Amygdala (tissue), 56 donors: ENCODE measurements at places on chromosomes 1 and 21.

GRCh38 chr1:154742606-154743005 lies 127.5 kb downstream of the KCNN3 start:
- no peak for DNase-seq

- no peak for DNase-seq
Observed at GRCh38 chr1:23594927-23595353, 35.6 kb upstream of the ID3 start.

DNA sequence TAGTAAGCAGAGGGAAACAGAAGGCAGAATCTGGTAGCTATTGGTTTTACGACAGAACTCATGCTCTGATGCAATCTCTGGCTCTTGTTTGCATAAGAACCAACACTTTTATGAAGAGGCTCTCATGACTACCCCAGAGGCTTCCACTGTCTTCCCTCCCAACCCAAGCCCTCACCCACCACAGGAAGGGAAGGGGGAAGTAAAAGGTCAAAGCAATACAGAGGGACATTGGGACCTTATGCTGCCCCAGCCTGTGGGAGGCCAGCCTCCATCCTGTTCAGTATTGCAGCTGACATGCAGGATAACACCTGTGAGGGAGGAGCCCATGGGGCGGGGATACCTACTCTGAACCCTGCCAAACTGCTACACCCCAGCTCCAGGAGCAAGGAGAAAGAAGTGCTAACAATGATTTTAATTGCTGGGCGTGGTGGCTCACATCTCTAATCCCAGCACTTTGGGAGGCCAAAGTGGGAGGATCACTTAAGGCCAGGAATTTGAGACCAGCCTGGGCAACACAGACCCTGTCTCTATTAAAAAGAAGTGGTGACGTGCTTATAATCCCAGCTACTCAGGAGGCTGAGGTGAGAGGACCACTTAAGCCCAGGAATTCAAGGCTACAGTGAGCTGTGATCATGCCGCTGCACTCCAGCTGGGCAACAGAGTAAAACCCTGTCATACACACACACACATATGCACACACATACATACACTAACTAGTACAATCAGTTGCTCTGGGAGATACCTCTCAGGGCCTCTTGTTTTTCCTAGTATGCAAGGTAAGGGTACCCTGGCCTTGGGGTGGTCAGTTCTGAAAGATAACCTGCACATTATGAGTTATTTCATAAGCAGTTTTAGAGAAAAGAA lies 9.5 kb downstream of the MR1 start:
- no peak for DNase-seq

DNA sequence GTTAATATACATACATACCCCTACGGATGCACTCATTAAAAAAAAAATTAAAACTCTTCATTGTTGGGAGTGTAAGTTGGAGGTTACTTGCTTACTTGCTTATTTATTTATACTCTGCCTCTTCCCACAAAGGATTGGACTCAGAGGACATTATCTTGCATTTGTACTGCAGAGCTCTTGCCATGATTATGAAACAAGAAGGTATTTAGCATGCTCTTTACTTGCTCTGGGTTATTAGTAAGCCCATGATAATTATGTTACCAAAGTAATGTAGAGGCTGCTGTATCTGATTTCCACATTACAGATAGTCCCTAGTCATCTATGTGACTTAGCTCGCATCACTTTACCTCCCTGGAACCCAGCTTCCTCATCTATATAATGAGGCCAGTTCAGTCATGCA lies 355.1 kb upstream of the PTBP2 start:
- no peak for DNase-seq

DNA sequence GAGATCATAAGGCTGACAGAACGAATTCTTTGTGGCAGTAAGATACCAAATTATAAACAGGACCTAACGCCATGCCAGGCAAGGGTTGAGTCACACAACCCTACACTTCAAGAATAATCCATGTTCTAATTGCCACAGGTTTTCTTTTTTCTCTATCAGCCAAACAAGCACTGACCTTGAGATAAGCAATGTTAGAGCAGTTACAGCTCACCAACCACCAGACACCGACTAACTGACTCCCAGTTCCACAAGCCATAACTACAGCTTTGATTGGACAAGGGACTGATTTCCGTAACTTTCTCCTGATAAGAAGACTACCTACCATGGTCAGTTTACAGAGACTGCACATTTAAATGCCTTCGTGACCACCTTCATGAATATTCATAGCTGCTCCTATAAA lies 149.6 kb downstream of the PTPRU start:
- DNase-seq = no peak

DNA sequence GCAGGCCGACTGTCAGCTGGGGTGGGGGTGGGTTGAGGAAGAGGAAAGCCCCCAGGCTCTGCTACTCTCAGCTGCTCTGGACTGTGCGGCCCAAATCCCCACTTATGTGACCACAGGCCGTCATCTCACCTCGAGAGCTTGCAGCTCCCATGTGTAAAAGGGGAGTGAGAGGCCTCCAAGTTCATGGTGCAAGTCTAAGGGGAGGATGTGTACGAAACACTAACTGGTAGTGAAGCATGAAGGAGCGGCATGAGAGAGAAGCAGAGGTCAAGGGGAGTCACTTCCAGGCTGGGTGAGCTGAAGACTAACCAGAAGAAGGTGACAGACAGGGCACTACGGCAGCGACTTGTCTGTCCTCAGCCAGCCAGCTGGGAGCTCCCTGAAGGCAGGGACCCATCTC lies 43.8 kb downstream of the GLIS1 start:
- DNase-seq = no peak

DNA sequence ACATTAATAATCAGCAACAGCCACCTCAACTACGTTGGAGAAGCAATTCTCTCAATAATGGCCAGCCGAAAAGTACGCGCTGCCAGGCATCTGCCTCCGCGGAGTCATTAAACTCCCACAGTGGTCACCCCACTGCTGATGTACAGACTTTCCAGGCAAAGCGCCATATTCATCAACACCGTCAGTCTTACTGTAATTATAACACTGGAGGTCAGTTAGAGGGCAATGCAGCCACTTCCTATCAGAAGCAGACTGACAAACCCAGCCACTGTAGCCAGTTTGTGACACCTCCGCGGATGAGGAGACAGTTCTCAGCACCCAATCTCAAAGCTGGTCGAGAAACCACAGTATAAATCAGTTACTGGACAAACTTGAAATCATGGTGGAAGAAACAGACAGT lies 93.9 kb downstream of the KIF1B start:
- DNase-seq = no peak

- DNase-seq = no peak
Observed at GRCh38 chr1:217331698-217332097, 299.2 kb downstream of the GPATCH2 start.

GRCh38 chr1:240527086-240527485 lies 84.9 kb downstream of the GREM2 start:
- no peak for DNase-seq

DNA sequence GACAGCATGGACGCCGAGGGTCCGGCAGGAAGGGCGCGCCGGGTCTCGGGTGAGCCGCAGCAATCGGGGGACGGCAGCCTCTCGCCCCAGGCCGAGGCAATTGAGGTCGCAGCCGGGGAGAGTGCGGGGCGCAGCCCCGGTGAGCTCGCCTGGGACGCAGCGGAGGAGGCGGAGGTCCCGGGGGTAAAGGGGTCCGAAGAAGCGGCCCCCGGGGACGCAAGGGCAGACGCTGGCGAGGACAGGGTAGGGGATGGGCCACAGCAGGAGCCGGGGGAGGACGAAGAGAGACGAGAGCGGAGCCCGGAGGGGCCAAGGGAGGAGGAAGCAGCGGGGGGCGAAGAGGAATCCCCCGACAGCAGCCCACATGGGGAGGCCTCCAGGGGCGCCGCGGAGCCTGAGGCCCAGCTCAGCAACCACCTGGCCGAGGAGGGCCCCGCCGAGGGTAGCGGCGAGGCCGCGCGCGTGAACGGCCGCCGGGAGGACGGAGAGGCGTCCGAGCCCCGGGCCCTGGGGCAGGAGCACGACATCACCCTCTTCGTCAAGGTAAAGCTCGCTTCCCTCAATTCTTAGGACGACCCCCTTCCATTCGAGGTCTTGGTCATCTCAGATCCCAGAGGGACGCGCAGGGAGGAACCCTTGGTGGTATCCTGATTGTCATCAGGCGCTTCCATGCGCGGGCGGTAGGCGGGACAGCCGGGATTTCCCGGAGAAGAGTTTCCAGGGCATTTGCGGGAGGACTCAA lies 1.6 kb downstream of the CLIC6 start:
- DNase-seq = no peak

GRCh38 chr1:9084906-9085305 lies 15.5 kb upstream of the SLC2A5 start:
- no peak for DNase-seq

DNA sequence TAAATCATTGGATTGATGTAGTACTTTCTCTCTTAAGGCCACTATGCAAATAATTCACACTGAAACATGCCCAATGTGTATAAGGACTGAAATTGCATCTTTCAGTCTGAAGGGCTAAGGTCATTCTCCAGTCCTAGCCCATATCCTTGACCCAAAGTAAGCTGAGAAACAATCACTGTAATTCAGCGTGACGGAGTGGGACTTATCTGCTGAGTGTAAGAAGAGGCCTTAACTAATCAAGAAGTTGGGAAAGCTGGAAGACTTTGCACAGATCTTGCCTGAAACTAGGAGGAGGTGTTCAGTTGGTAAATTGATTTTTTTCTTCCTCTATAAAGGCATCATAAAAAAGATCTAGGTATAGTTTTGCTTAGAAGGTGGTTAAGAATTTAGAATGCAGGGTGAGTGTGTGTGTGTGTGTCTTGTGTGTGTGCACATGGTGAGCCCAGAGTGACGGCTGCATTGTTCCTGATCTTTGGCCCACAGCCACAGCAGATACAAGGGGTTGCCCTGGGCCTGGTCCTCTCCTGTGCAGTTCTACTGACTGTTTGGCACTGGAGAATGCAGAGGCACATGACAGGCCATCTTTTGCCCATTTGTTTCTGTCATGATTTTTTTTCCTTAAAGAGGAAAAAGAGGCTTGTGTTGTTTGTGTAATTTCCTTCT lies 13.3 kb upstream of the PPP2R5A start:
- no peak for DNase-seq

DNA sequence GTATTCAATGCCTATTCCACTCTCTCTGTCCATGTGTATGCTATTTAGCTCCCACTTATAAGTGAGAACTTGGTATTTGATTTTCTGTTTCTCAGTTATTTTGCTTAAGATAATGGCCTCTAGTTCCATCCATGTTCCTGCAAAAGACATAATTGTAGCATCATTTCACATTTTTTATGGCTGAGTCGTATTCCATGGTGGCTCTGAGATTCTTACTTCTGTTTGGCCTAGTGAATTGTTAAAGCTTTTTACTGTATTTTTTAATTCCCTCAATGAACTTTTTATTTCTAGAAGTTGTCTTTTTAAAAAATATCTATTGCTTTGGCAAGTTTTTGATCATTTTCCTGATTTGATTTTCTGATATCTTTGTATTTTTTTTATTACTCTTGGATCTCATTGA lies 635.6 kb downstream of the PLA2G4A start:
- no peak for DNase-seq

GRCh38 chr1:32592943-32593342 lies 53.7 kb downstream of the ZBTB8A start:
- DNase-seq = no peak

- DNase-seq = no peak
Observed at GRCh38 chr1:77961392-77961791, 17.5 kb downstream of the FUBP1 start.

- no peak for DNase-seq
Observed at GRCh38 chr1:107942814-107943213, 22.2 kb downstream of the VAV3 start.

DNA sequence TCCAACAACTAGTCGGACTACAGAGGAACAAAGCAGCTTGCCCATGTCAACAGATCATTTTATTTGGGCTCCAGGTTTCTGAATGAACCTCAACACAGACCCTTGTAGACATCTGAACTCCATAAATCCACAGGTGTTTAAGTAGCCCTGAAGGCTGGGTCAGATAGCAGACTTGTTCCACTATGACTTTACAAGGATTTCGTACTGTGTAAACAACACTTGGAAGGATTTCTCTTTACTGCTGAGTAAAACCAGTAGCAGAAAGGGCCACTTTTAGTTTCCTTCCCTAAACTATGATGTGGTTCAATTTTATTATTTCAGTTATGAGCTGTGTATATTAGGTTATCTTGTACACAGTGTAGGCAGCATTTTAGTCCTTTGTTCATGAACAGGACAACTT lies 316.4 kb upstream of the ADGRL2 start:
- DNase-seq = no peak

DNA sequence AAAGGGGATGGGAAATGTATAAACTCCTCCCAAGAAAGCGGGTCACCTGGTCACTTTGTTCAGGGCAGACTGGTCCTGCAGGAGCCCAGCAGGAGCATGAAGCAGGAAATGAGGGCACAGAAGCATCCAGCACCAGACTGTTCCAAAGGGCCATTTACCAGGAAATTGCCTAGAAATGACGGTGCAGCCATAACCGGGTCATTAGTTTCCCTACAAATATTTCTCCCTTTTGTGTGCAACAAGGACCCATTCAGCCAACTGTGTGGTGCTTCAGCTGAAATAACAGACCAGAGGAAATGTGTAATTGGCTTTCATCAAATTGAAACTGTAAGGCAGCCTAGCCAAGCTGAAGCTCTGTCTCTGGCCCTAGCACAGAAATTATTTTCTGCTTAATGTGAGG lies 7.6 kb upstream of the CTTNBP2NL start:
- DNase-seq = no peak

- no peak for DNase-seq
Observed at GRCh38 chr1:159266832-159267231, 35.3 kb upstream of the FCER1A start.

GRCh38 chr21:27380303-27380702 lies 413.4 kb upstream of the ADAMTS5 start:
- no peak for DNase-seq

- DNase-seq = no peak
Observed at GRCh38 chr1:30120245-30121000, 603.0 kb downstream of the MATN1 start.

DNA sequence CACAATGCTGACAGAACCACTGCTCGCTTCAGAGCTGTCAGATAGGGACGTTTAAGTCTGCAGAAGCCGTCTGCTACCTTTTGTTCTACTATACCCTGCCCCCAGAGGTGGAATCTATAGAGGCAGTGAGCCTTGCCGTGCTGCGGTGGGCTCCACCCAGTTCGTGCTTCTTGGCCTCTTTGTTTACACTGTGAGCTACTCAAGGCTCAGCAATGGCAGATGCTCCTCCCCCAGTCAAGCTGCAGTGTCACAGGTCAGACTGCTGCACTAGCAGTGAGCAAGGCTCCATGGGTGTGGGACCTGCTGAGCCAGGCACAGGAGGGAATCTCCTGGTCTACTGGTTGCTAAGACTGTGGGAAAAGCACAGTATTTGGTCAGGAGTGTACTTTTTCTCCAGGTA lies 47.1 kb downstream of the LEPR start:
- DNase-seq = no peak

GRCh38 chr1:31208361-31208945 lies 31.2 kb downstream of the NKAIN1 start:
- DNase-seq = no peak

GRCh38 chr1:222010306-222010705 lies 268.4 kb upstream of the DUSP10 start:
- DNase-seq = no peak
